Activated CD4-positive, alpha-beta T cell treated with anti-CD3 and anti-CD28 coated beads for 36 hours (primary cell): ENCODE measurements at places on chromosomes 16 and 17.

- peak; percentile 39 for DNase-seq
Observed at GRCh38 chr16:65126845-65127624, 5.2 kb upstream of the CDH11 start.

DNA sequence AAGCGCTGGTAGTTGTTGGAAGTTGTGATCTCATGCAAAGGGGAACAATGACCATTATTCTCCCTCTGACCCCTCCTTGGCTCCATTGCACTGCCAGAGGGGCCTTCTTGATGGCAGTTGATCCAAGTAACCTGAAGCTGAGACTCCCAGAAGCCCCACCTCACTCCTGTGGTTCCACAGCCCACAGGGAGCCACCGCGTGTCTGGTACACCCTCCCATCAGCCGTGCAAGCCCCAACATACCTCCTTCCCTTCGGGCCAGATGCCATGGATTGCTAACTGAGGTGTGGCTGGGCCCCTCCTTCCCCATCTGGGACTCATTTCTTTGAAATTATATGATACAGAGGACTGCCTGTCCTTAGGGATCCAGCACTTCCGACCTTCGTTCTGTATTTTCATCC is 17.8 kb downstream of the SAP30BP start:
- no peak for DNase-seq

- DNase-seq: peak; percentile 97
Observed at GRCh38 chr16:57984443-57985203, 13.7 kb upstream of the CNGB1 start.

DNA sequence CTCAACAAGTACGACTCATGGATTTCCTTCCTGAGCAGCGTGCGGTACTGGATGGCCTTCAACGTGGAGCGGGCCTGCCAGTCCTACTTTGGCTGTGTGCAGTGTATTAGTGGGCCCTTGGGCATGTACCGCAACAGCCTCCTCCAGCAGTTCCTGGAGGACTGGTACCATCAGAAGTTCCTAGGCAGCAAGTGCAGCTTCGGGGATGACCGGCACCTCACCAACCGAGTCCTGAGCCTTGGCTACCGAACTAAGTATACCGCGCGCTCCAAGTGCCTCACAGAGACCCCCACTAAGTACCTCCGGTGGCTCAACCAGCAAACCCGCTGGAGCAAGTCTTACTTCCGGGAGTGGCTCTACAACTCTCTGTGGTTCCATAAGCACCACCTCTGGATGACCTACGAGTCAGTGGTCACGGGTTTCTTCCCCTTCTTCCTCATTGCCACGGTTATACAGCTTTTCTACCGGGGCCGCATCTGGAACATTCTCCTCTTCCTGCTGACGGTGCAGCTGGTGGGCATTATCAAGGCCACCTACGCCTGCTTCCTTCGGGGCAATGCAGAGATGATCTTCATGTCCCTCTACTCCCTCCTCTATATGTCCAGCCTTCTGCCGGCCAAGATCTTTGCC is 9.0 kb downstream of the HAS3 start:
- no peak for DNase-seq

DNA sequence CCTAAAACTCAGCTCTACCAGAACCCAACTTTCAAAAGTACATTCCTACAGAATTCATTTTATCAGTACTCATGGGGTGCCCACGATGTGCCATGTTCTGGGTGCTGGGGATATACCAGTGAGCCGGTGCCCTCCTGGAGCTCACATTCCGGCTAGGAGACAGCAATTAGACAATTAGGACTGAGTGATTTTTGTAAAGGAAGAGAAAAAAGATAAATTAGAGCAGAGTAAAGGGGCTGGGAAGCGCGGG is 449 bp upstream of the MRPL58 start:
- no peak for DNase-seq

GRCh38 chr17:50352693-50353599 is 7.0 kb downstream of the XYLT2 start:
- no peak for DNase-seq

GRCh38 chr17:56960596-56961538 is at the start of gene COIL:
Gene COIL (minus strand): TSS chr17:56961050. CDS start chr17:56961019, 31 bp downstream.
- DNase-seq: peak; percentile 97

DNA sequence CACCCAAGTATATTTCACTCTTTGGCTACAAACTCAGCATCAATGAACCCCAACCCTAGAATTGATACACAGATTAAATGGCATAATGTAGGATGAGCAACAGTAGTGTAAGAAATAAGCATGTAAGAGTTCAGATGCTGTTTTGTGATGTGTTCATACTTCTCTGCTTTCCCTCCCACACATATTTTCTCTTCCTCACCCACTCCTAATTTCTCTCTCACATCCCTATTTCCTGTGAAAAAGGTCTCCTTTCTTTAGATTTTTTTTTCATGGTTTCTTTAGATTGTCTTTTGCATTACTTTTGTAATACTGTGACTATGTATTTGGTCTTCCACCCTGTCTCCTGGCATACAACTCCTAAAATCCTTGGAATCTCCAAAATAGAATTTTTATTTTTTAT is 21.7 kb downstream of the CREBBP start:
- DNase-seq: no peak

- peak; percentile 56 for DNase-seq
Observed at GRCh38 chr16:89863741-89864526, 9.5 kb upstream of the TCF25 start.

- no peak for DNase-seq
Observed at GRCh38 chr16:3982216-3982615, 101.7 kb upstream of the CREBBP start.

DNA sequence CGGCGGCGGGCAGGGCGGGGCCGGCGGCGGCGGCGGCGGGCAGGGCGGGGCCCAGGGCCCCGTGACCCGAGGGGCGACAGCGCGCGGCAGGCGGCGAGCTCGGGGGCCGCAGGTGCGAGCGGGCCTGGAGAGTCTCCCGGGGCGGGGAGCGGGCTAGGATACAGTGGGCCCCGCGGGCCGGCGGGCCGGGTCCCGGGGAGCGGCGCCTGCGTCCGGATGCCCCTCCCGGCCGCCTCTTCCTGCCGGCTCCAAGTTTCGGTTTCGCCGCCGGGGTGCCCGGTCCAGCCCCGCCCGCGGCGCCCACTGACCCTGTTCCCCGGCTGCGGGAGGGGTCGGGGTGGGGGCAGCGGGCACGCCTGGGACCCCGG is at the start of gene RNF213:
Gene RNF213 (plus strand): TSS at position 62 of the 368 bp plus-strand sequence. CDS start 2,830 bp downstream, outside the sequence.
- DNase-seq: peak; percentile 71
